Stimulated activated CD4-positive, alpha-beta T cell treated with anti-CD3 and anti-CD28 coated beads, Interleukin-15, amount 100 ng/mL, for 48 hours (primary cell): ENCODE measurements at places on chromosomes 16 and 17.

- DNase-seq, result no peak
Measured at GRCh38 chr16:84053237-84053636, 10.6 kb upstream of the SLC38A8 start.

GRCh38 chr17:31674305-31674704, 184.7 kb downstream of the COPRS start:
- no peak for DNase-seq

GRCh38 chr16:8818504-8819270, 21.0 kb downstream of the PMM2 start:
- no peak for DNase-seq

GRCh38 chr17:15996322-15996721, 3.2 kb downstream of the ZSWIM7 start:
- DNase-seq, result no peak

DNA sequence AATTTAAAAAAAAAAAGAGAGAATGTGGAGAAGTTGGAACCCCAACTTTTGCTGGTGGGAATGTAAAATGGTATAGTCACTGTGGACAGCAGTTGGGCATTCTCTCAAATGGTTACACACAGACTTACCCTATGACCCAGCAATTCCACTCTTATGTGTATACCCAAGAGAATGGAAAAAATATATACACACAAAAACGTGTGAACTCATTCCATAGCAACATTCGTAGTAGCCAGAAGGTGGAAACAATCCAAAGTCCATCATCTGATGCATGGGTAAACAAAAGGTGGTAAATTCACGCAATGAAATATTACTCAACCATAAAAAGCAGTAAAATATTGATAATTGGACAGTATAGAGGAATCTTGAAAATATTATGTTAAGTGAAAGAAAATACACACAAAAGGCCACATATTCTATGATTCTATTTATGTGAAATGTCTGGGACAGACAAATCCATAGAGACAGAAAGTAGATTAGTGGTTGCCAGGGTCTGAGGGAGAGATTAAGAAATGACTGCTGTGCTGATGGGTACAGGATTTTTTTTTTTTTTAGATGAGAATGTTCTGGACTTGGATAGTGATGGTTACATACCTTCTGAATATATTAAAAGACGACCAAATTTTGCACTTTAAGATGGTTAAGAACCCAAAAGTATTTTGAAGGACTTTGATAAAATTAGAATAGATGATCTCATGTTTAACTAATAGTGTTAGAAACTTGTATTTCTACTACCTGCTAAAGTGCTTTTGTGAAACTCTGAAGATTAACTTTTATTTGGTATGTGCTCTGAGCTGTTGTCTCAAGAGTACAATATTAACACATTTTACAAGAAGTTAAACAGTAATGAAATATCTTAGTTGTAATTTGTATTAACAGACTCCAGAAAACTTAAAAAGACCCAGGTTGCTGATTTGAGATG, 60.9 kb downstream of the MRTFB start:
- DNase-seq, result no peak

- no peak for DNase-seq
Measured at GRCh38 chr17:72702998-72703397, 389.5 kb downstream of the SLC39A11 start.

DNA sequence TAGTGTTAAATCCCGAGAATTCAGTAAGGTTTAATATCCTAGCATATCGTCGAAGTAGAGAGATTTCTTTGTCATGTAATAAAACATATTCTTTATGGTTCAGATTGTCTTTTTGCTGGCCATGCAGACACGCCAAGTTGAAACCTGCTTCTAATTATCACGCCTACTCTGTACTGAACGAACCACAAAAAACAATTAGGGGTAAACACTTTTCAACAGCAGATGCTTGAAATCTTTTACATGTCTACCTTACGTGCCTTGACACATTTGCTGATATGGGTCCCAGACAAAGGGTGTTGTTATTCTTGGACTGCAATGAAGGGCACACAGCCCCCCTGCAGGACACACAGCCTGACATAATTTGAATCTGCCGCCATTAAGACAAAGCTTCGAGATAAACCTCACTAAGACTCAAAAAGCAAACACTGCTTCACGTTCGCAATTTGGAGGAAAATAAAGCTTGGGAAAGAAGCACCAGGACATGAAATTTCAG, 13.3 kb downstream of the WIPI1 start:
- no peak for DNase-seq

DNA sequence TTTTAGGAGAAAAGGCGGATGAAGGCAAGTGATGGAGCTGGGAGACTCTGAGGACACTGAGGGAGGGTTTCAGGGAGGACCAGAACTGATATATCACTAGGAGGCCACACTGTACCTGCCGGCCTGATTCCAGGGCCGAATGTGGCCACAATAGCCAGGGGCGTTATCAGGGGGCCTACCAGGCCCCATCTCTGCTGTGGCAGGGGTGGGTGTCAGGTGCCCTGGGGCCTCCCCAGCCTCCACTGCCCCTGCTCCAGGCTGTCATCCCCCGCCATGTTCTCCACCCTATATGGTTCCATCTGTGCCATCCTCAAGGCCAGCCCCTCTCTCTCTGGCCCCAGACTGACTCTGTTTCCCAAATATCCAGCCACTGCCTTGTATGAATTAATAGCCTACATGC, 246.5 kb downstream of the GSG1L start:
- no peak for DNase-seq

DNA sequence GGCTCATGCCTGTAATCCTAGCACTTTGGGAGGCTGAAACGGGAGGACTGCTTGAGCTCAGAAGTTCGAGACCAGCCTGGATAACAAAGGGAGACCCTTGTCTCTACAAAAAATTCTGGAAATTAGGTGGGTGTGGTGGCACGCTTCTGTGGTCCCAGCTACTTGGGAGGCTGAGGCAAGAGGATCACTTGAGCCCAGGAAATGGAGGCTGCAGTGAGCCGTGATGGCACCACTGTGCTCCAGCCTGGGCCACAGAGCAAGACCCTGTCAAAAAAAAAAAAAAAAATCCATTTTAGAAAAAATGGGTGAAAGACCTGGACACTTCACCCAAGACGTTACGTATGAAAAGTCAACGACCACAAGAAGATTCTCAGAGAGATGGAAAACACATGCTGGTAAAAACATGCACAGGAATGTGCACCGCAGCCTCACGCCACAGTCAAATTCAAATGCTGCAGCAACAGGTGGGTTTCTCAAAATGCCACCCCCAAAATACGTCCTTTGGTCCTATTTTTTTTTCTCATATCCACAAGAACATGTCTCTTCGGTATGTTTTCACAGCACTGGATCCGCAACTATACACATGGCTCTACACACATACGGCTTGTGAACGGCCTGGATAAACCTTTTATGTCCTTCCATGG, 17.1 kb downstream of the CSNK1D start:
- DNase-seq, result no peak

- DNase-seq, result peak; percentile 58
Measured at GRCh38 chr16:27318392-27319256, 4.8 kb downstream of the IL4R start.

DNA sequence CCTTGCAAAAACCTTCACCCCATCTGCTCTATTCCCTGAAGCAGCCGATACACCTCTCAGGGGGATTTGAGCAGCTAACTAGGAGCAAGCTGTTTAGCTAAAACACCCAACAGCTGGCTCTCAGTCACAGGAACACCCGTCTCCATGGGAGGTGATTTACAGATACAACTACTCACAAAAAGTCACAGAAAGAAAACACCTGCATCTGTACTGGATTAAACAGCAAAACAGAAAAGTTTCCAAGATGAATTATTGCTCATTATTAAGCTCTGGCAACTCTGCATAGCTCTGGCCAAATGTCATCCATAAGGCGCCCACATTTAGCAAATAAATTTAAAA, 22.3 kb downstream of the GJC1 start:
- no peak for DNase-seq
